ENCODE measurements at places on chromosomes 1 and 21.

GRCh38 chr1:15176120-15176519 lies 22.6 kb downstream of the TMEM51 start:
- no peak for DNase-seq

DNA sequence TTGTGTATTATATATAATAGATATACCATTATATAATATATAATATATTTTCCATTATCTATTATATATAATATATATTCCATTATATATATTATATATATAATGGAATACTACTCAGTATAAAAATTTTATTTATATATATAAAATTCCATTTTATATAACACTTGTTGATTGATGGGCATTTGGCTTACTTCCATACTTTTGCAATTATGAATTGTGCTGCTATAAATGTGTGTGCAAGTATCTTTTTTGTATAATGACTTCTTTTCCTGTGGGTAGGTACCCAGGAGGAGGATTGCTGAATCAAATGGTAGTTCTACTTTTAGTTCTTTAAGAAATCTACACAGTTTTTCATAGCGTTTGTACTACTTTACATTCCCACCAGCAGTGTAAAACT lies 1211.1 kb downstream of the NCAM2 start:
- DNase-seq, result no peak

DNA sequence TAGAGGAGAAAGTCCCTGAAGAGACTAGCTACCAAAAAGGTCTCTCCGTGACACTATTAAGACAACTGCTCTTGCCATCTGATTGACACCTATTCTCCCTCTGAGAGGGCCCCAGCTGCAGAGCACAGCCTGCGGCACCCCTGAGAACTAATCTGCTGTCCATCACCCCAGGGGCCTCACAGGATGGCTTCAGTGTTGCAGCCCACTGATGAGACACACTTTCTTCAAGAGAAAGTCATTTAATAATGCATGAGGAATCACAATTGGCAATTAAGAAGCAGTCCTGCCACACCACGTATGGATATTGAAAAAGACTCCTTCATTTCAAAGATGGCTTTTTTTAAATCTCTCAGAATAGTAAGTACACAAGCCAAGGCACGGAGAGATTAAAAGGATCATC lies 48.9 kb downstream of the CAPN8 start:
- DNase-seq, result no peak

- DNase-seq, result no peak
Observed at GRCh38 chr1:232166942-232167341, 463.0 kb downstream of the SIPA1L2 start.

DNA sequence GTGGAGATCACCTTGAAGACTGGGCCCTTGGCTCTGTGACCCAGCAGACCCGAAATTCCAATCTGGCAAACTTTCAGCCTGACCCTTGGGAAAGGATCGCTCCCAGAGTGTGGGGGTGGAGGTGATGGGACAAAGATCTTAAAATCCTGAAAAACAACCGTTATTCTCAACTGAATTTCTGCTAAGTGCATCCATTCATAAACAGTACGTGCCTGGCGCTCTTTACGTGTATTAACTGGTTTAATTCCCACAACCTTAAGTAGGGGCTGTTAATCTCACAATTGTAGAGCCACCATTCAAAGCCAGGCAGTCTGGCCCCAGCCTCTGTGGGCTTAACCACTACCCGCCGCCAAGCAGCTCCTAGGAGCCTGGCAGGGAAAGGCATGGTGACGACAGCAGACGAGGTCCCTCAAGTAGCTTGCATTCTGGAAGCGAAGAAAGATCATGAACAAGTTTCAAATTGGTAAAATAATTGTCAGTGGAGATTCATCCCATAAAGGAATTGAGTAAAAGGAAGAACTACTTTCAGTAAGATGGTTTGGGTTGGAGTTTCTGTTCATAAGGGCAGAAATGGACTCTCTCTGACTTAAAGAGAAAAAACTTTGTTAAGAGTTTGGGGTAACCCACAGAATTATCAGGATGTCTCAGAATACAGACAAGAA lies 11.4 kb upstream of the RGS16 start:
- DNase-seq, result no peak

GRCh38 chr1:183476081-183476480 lies 3.8 kb downstream of the SMG7 start:
- DNase-seq, result no peak

DNA sequence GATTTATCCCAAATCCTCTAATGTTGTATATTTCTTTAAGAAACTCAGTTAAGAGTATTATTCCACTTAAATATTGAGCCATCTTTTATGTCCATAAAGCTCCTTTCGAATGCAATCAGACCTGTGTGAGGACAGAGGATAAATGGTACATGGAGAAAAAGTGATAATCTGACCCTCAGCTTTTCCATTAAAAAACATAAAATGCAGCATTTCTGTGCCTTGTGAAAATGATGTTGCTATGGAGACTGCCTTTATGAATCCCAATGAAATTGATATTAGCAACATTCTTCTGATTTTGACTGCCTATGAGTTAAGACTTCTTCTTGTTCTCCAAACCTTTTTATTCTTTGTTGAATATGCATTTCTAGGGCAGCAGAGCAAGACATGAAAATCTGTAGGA lies 44.1 kb upstream of the CYYR1 start:
- no peak for DNase-seq

DNA sequence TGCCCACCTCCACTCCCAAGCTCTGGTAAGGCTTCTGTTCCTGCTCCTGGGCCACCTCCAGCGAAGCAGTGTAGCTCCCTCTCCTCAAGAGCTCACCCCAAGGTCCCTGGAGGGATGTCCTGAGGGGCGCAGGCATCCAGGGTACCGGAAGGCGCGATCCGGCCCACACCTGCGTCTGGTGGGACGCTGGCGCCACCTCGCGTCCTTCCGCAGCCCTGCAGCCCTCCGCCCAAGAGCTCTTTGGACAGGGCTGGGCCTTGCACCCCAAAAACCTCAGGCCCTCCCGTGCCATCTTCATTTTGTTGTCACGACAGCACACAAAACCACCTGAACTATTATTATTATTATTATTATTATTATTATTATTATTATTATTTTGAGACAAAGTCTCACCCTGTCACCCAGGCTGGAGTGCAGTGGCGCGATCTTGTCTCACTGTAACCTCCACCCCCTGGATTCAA lies 49.2 kb upstream of the PAX7 start:
- DNase-seq, result no peak

DNA sequence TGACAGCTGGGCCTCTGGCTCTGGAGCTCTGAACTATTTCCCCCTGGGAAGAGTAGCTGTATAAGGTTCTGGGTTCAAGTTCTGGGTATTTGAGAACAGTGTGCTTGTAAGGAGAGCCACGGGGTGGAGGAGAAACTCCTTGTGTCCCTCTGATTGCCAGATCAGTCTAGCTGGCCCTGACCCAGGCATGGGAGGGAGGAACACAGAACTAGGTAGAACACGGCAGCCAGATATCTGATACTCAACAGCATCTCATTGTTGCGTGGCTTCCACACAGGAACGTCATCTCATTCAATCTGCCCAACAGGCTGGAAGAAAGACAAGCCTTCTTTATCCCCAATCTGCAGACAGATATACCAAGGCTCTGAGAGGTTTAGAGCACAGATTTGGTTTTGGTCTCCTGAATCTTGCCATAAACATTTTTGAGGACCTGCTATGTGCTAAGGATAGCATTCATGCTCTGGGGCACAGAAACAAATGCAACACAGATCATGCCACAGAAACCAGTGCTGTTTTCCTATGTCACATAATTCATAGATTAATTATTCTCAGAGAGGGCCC lies 83.8 kb downstream of the PLXNA2 start:
- DNase-seq, result no peak

DNA sequence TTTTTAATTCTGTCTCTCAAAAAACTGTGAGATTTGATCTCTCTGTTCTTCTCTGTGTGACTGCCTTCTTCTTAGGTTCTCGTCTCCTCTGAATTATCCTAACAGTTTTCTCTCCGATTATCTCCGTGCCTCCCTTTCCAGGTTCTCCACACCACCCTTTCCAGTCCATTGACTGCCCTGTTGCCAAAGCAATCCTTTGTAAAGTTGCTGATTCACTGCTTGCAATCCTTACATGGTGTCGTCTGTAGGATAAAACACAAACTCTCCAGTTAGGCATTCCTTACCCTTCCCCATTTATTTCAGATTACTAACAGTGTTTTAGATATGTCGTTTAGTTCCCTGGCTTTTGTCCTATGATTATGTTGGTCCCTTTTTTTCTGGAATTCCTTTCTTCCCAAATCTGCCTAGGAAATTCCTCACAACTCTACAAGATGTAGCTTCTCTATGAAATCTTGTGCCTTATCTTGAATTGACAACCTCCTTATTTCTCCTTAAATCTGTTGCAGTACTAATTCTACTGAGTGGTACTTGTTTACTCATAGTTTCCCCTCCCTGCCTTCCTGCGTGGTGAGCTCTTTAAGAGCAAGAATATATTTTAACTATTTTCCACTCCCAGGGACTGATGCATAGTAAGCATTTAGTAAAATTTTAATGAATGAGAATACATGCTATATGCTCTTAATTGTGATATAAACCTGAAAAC lies 22.3 kb downstream of the RCOR3 start:
- DNase-seq, result no peak

- no peak for DNase-seq
Observed at GRCh38 chr1:17229379-17229778, 19.5 kb upstream of the PADI3 start.

DNA sequence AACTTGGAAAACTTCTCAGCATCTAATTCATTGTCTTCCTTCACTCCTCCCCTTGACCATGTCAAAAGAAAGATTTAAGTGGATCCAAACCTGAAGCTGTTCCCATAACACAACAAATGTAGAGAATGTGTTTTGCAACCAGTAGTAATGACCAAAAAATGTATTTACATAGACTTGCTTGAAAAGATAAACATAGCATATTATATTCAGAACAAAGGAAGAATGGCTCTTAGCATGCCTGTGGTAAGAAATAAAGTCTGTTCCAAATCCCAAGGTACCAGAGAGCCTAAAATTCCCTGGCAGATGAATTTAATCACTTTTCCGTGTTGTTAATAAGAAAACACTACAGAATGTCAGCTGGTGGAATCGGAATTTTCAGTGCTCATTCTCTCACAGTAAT lies 36.8 kb downstream of the FMO3 start:
- DNase-seq, result no peak

GRCh38 chr1:229296541-229296941 lies 25.6 kb downstream of the RAB4A start:
- DNase-seq, result no peak

- DNase-seq, result no peak
Observed at GRCh38 chr1:183583466-183583865, 6.8 kb downstream of the NCF2 start.

- DNase-seq, result no peak
Observed at GRCh38 chr21:33924766-33925100, 9.1 kb upstream of the ATP5PO start.

GRCh38 chr1:152537496-152537895 lies 23.2 kb downstream of the CRCT1 start:
- no peak for DNase-seq

GRCh38 chr1:170010443-170010842 lies 64.1 kb downstream of the KIFAP3 start:
- DNase-seq, result no peak

DNA sequence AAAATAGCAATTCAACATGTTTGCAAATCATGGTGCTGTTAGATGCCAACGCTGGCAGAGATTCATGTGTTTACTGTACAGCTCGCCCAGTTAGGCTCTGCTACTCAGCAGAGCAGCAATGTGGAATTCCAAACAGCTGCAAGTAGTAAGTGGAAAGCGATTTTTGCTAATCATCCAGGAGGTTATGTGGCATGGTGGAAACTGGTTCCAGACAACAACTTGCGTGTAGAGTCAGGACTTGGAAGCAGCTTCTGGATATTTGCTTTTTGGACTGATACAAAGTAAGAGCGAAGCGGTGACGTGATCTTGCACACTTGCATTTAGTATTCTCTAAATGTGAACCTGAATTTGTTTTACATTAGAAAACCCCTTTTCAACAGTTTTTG lies 27.1 kb upstream of the HHAT start:
- no peak for DNase-seq

DNA sequence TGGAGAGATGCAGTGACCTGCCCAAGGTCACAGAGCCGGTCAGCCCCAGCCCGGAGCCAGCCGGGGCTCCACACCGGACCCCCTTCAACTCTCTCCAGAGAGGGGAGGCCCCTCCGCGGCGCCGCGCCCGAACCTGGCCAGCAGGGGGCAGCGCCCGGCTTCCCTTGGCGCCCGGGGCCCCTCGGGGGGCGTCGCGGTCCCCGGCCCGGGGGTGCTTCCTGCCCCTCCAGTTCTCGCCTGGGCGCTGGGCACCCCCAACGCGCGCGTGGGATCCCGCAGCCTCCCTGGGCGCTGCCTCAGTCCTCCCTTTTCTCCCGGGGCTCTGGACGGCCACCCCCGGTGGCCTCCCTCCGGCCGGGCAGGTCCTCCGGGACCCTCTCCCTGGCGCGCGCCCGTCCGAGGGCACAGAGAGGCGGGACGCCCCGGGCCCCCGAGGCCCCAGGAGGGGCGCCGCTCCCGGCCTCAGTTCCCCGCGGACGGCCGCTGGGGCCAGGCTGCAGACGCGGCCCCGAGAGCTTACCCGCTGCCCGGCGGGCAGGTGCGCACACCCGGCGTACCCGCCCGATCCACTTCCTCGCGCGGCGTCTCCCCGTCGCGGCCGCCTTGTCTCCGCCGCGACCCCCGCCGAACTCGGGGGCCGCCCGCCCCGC lies 406 bp downstream of the HTR1D start:
- no peak for DNase-seq

DNA sequence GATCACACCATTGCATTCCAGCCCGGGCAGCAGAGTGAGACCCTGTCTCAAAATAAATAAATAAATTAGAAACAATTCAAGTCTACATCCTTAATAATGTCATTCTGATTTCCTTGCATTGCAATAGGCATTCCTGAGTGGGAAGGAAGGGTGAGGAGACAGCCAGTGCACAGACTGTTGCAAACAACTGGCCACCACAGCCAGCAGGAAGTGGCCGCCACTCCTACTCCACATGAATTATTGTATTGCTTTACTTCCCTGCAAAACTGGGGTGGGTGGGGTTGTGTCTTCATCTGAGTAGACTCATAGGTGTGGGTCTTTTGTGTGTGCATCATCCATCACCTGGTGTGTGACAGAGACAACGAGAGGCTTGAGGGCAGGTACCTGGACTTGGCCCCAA lies 60.1 kb downstream of the OPTC start:
- no peak for DNase-seq

DNA sequence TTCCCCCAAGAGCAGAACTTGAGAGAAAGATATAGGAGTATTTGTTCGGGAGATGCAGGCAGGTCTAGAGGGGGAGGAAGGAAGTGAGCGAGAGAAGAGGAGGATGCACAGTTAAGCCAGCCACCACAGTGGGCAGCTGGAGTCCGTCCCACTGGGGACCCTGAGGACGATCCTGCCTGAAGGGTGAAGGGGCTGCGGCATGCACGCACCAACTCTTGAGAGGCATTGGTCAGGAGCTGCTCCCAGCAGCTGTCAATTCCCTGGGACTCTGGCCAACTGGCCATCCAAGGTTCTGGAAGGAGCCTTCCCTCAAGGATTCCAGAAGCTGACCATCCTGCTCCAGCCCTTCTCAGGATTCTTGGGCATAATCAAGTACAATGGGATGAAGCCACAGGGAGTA lies 246.9 kb downstream of the MATN1 start:
- DNase-seq, result no peak

GRCh38 chr1:40857737-40858136 lies 4.4 kb downstream of the CITED4 start:
- DNase-seq, result no peak

GRCh38 chr1:214658785-214659184 lies 55.8 kb downstream of the CENPF start:
- no peak for DNase-seq

Measured in chondrocyte (in vitro differentiated cells).